ENCODE measurements at places on chromosomes 4 and X.

GRCh38 chrX:2894885-2895292, 34.2 kb downstream of the ARSD start:
- no peak for DNase-seq

GRCh38 chr4:86895692-86896488, 3.7 kb upstream of the C4orf36 start:
- DNase-seq = no peak

DNA sequence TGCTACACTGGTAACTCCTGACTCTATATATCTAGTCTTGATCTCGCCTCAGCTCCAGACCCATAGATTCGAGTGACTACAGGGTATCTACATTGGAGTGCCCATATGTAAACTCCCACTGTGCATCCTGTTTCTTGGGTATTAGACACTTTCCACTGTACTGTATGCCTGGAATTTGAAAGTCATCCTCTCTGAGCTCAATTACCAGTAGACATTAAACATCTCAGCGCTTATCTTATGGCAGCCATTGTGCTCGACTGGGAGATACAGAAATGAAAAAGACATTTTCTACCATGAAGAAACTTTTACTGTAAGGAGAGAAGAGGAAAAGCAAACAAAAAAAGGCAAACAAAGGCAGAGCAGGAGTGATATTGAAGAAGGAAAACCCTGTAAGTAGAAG, 151.9 kb upstream of the JADE1 start:
- no peak for DNase-seq

DNA sequence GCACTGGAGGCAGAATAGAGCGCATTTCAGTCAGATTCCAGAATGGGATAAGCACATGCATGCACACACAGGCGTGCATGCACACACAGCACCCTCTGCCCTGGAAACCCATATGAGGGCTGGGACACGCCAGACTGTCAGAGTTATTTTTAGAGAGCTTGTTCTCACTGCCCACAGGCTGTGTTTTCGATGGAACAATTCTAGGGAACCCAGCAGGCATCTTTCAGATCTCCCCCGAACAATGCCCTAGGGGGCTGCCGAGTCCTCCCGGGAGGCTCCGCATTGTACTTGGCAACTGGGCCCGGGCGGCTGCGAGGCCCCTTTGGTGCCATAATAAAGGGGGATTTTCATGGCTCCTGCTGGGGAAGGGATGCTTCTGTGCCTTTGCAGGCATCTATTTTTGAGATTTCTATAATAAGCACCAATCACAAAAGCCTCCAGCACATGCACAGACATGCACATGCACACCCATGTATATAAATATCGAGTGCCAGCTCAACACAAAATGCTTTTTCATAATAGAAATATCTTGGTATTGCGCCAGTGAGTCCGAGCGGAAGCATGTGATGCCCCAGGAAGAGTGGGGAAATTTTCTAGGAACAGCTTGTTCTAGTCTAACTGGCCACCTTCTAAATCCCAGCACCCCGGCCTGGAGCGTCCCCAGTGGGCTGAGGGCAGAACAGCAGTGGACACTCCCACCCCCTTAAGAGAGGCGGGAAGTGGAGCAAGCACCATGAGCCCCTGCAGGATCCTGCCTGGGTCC, 88.5 kb downstream of the PHKA2 start:
- no peak for DNase-seq

- no peak for DNase-seq
Observed at GRCh38 chr4:155407480-155407879, 30.7 kb upstream of the MAP9 start.

DNA sequence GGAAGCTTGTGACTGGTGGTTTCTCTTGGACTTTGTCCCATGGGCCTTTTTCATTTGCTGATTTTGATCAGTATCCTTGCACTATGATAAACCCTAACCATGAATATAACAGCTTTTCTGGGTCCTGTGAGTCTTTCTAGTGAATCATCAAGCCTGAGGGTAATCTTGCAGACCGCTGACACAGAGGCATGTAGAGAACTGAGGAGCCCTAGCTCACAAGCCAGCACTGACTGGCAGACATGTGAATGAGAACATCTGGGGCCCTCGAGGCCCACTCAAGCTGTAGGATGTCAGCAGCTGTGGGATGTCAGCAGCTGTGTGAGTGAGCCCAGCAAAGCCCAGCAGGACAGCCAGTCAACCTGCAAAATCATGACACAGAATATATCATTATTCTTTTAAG, 36.7 kb downstream of the HMGB3 start:
- no peak for DNase-seq

Measured in AG09319 (cell line).